NCI-H2081 treated with DMSO at 0.1 percent for 48 hours (cell line): ENCODE measurements at places on chromosomes 2 and 18.

DNA sequence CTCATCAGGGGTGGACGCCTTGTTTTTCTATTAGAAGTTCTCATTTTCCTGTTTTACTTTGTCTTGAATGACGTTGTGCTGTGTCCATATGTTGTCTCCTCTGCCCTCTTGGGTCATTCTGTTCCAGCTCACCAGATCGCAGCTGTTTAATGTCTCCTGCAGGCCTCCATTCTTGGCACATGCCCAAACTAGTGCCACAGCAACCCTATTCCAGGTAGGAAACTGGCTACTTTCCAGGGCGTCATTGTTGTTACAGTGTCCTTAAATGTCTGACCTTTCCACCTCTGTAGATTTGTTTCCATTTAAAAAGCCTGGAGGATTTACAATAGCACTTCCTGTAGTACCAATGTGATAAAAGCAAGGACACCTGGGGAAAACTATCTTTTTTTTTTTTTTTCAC, 500.7 kb downstream of the METTL4 start:
- peak; percentile 85 for DNase-seq

GRCh38 chr18:21901423-21901945, 160.9 kb downstream of the MIB1 start:
- DNase-seq: no peak

- DNase-seq: no peak
These were observed 24.0 kb downstream of the PDCD1 start for GRCh38 chr2:241834527-241835210.

DNA sequence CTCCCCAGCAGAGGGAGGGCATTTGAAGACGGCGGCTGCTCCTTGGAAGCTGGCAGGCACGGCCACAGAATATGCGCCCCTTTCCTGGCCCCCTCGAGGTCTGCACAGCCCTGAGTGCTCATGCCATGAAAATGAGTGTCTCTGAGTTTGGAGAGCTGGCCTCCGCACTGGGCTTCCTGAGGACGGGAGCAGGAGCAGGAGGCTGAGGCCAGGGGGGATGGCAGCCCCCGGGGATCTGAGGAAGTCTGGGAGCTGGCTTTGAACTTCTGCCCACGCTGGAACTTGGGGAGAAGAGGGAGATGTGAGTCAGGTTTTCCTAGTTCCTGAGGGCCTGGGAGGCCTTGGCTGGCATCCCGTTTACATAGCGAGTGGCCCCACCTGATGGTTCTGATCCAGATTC, 47.0 kb downstream of the RRM2 start:
- DNase-seq: no peak

DNA sequence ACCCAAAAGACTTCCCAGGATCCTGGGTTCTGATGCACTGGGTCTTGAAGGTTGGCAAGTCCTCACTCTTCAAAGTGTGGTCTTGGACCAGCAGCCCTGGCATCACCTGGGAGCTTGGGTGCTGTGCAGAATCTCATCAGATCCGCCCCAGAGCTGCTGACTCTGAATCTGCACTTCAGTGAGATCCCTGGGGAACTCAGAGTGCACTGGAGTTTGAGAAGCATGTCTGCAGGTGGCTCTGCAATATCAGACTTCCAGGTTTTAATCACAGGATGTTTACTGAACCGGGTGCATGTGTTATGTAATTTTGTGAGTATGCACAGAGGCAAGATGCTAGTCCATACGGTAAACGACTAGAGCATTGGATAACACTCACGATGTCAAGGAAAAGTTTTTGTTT, 58.0 kb upstream of the BOD1L2 start:
- no peak for DNase-seq

DNA sequence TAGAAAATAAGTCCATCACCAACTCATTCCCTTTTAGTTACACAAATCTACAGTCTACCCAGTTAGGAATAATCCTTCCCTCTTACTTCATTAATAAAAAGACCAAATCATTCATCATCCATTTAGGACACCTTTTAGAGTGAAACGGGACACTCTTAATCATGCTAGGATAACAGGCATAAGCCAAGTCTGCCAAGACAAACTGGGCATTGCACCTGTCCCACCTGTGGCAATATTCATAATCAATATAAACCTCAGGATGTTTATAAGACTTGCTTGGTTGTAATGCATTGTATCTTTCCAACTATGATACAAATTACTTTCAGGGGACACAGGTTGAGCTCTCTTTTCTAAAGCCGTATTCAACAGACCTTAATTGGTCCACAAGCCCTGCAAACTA, 82.7 kb upstream of the SH3BP4 start:
- DNase-seq: no peak

- no peak for DNase-seq
These were observed 3.9 kb downstream of the IKZF2 start for GRCh38 chr2:213147538-213147937.

GRCh38 chr18:57188851-57189557, 42.1 kb downstream of the BOD1L2 start:
- DNase-seq: no peak

GRCh38 chr2:228039752-228040534, 141.5 kb downstream of the SPHKAP start:
- DNase-seq: no peak

DNA sequence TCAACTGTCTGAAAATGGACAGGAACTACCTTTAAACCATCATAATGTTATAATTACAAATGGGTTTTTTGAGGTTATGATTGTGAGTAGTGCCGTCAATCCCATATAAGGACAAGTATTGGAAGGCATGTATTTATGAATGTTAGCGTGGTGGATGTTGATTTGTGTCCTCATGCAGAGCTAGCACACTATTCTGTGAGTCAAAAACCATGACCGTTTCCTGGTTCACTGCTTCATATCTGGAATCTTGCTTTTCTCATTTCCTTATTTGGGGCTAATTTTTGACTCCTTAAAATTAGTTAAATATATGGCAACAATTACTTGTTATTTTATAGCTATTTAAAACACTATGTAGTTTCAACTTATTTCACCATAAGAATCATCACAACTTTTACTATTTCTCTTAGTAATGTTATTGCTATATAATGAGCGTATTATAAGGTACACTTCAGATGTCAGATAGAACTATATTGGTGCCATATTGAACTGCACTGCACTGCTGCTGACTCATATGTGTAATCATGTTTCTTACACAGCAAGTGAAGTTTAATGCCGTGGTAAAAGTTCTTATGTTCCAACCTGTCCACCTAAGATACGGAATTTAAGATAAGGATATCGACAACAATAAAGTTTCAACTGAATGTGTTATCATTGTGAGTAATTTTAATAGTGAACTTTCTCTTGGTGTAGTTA, 192.8 kb downstream of the PTGR3 start:
- DNase-seq: no peak

- DNase-seq: no peak
These were observed 925 bp downstream of the SESTD1 start for GRCh38 chr2:179263446-179264367.

DNA sequence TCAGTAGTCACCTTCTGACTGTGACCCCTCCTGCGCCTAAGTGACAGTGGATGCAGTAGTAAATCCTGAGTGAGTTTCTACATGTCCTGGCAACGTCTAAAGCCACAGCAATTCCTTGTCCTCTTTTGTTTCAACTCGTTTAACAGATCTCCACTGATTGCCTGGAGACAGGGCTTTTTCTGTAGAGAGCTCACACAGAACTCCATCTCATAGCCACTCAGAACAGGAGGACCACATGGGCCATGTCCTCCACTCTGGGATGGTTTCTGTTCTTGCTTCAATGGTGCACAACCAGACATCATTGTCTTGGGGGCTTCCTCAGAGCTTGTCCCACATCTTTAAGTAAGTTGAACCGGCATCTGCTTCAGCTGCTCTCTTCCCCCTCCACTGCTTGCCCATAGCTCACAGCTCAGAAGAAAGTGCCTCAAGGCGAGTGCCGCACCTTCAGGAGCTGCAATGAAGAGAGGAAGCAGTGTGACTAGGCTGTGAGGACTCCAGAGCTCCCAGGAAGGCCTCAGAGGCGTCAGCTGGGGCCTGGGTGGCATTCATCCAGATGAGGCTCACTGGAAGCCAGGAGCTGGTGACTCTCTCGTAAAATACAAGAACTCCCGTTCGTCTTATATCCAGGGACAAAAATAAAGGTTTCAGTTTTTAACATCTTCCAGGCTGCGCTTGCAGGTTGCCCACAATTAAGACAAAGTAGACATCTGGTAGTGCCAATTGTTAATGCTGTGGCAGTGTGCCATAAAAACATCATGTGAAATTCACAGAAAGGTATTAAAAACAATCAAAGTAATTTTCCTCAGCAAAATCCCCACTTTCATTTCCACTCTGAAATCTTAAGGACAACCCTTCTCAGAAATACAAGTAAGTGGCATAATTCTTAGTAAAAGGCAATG, 37.3 kb downstream of the ST3GAL5 start:
- DNase-seq: no peak

DNA sequence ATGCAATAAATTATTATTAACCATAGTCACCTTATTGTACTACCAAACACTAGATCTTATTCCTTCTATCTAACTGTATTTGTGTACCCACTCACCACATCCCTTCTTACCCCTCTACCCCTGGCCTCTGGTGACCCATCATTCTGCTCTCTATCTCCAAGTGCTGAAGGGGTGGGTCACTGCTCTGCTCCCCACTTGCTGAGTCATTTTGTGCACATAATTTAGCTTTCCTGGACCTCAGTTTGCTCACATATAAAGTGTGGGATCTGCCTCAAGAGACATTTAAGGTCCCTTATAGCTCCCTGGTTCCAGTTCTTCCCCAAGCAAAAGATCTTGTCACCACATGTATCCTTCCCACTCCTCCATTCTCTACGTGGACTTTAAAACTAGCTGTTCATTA, 169.4 kb downstream of the ZNF385B start:
- DNase-seq: no peak

- no peak for DNase-seq
These were observed 9.2 kb upstream of the KYNU start for GRCh38 chr2:142868229-142868762.

DNA sequence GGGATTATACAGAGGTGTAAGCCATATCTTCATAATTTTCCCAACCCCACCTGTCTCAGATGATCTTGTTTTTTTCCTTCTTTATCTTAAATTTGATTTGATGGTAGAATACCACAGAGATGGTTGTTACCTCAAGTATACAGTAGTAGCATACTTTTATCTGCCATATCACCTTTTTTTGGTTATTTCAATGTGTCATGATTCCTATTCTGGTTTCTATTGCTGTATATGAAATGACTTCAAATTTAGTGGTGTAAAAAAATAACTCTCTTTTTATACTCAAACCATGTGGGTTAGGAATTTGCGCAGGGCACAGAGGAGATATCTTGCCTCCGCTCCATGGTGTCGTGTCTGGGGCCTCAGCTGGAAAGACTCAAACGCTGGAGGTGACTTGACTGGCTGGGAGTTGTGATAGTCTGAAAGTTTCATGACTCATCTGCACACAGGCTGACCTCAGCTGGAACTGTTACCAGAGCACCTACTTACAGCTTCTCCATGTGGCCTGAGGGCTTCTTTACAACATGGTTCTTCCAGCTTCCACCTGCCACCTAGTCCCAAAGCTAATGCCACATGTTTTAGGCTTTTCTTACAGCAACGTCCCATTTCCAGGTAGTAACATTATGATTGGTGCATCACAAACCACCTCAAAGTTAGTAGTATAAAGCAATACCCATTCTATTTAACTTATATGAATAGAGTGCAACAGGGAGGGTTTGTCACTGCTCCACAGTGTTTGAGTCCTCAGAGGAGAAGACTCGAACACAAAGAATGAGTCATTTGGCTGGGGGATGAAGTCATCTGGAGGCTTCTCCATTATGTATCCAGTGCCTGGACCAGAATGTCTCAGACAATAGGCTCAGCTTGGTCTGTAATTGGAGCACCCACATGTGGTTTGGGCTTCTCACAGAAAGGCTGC, 82.3 kb upstream of the XPO1 start:
- DNase-seq: no peak

GRCh38 chr2:29253-29652, 17.1 kb downstream of the FAM110C start:
- DNase-seq: no peak

GRCh38 chr18:70421471-70422390, 132.9 kb downstream of the SOCS6 start:
- DNase-seq: no peak

DNA sequence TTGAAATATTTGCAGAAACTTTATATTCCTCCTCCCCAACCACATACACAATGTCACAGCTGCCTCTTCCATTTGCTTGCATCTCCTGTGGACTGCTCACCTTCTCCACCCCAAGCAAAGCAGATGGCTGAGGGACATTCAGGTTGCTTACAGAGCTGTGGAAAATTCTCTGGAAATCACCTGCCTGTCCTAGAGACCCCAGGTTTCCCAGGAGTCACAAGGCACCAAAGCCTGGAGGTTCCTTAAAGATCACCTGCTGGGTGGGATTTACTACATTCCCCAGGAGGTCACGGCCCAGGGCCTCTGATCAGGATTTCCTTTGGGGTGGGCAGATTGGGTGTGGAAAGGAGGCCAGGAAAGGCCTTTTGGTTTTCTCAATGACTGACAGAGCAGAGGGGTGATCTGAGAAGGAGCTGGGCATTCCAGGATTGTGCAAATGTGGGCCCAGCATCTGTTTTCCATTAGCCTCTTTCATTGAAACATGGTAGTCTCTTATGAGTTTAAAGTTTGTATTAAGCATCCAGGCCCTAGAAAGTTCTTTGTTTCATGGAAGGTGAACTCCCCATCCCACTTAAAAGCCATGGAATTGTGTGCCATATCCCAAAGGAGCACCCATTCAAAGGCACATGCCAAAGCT, 410.7 kb upstream of the TNP1 start:
- no peak for DNase-seq

- DNase-seq: no peak
These were observed 29.4 kb downstream of the DPP4 start for GRCh38 chr2:162044586-162044985.

DNA sequence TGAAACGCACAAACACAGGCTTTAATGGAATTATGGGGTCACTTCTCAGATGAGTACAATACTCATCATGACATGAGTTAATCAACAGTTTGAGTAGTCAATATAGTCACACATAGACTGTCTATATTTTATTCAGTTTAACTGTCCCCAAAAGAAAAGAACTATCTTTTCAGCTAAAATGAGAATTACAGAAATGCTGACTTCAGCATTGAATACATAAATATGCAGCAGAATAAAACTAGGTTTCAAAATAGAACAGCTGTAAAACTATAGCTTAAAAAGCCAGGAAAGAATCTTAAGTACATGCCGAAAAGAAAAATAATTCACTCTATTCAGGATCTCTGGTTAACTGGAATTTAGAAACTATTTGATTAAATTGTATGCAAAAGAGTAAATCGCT, 30.0 kb downstream of the SMAD4 start:
- DNase-seq: no peak

- no peak for DNase-seq
These were observed 182.0 kb upstream of the SP5 start for GRCh38 chr2:170533156-170533555.

GRCh38 chr2:225600865-225601264, 201.4 kb downstream of the NYAP2 start:
- no peak for DNase-seq

DNA sequence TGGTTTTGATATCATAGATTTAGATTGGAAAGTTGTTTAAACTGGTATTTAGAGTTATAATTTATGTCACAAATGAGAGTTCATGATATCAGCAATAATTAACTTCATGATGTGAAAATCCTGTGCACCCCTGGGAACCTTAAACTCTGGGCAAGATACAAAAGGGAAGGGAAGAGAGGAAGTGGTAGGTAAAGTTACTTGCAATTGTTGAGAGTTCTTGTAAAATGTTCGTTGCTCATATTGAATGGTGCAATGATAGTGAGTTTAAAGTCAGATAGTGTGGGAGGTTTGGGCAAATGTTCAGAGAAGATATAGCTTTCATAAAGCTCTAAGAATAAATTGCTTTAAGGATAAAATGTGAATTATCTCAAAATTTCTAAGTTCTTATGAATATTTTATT, 75.4 kb downstream of the SP110 start:
- no peak for DNase-seq

- no peak for DNase-seq
These were observed 118.5 kb upstream of the SALL3 start for GRCh38 chr18:78861116-78861515.
